ENCODE measurements at places on chromosomes 12 and 14.
A peak's percentile ranks its signal among the peaks of the same experiment; 100 is the strongest.

- no peak for DNase-seq
These were observed 17.2 kb downstream of the RILPL1 start for GRCh38 chr12:123516216-123516780.

- no peak for DNase-seq
These were observed at the start of gene ITGA7 for GRCh38 chr12:55707841-55708694. ITGA7 (minus strand) TSS chr12:55707904; CDS start chr12:55707682, 222 bp downstream.

- DNase-seq: no peak
These were observed 149.1 kb upstream of the RGS6 start for GRCh38 chr14:71783088-71783487.

DNA sequence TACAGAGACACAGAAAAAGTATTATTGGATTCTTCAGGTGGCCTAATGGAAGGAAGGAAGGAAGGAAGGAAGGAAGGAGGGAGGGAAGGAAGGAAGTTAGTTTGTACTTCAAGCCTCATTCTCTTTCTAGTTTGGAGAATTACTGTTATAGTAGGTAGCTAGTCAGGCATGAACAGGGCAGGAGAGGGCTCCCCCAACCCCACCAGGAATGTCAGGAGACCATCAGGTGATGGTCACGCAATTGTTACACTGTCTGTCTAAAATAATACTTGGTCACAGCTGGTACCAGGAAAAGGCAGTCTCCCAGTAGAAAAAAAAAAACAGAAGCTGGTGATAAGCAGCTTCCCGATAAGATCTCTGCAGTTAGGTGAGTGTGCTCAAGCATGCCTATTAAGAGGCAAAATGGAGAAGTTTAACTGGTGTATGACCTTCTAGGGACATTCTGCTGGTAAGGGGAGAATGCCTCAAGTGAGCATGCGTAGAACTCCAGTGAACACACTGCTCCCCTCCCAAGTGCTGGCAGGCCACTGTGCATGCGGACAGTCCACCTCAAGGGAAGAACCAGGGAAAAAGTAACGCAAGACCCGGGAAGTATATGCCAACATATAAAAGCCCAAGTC lies 358.4 kb upstream of the SOX5 start:
- DNase-seq: peak; percentile 40

- DNase-seq: no peak
These were observed 98.9 kb downstream of the DENND5B start for GRCh38 chr12:31491841-31492598.

DNA sequence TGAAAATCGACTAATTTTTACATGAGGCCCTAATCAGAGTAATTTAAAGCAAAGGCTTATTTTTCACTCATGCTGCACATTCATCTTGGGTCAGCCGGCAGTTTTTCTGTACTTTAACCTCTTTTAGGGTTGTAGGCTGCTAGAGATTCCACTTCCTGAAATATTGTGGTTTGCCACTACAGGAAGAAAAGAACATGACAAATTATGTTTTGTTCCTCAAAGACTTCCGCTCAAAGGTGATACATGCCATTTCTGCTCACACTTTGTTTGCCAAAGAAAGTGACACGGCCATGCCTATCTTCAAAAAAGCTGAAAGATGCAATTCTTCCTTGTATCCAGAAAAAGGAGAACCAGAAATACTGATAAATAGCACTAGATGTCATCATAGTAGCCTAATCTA lies 183.4 kb upstream of the PPFIA2 start:
- DNase-seq: peak; percentile 72

DNA sequence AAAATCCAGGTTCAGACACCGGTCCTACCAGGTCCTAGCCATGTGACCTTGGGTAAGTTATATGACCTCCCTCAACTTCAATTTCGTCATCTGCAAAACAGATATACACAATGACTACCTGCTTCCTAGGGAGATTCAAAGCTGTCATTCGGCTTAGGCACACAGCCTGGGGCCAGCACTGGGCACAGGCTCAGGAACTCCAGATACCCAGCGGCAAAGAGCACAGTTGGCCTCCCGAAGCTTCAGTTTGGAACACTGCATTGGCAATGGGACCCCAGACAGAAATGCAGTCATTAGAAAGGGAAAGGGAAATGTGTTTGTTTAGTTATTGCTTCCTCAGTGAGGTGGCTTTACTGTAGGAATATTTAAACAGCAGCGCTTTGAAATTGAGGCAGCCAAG lies 11.4 kb downstream of the PLEKHG6 start:
- DNase-seq: no peak

DNA sequence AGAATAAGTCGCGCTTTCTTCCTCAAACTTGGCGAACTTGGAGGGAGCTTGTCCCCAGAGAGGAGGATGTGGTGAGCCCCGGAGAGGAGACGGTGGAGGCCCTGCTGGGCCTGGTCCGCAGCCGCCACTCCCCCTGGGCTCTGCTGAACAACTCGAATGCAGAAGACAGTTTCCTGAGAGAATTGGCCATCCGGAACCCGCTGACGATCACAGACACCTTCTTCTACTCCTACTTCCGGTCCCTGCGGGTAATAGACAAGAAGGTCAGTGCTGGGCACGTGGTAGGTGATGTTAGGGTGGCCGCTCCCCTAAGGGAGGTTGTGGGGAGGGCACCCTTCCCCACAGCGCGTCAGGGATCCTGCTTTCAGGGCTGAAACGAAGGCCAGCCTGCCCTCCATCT lies 1.6 kb downstream of the LRRC43 start:
- DNase-seq: no peak

DNA sequence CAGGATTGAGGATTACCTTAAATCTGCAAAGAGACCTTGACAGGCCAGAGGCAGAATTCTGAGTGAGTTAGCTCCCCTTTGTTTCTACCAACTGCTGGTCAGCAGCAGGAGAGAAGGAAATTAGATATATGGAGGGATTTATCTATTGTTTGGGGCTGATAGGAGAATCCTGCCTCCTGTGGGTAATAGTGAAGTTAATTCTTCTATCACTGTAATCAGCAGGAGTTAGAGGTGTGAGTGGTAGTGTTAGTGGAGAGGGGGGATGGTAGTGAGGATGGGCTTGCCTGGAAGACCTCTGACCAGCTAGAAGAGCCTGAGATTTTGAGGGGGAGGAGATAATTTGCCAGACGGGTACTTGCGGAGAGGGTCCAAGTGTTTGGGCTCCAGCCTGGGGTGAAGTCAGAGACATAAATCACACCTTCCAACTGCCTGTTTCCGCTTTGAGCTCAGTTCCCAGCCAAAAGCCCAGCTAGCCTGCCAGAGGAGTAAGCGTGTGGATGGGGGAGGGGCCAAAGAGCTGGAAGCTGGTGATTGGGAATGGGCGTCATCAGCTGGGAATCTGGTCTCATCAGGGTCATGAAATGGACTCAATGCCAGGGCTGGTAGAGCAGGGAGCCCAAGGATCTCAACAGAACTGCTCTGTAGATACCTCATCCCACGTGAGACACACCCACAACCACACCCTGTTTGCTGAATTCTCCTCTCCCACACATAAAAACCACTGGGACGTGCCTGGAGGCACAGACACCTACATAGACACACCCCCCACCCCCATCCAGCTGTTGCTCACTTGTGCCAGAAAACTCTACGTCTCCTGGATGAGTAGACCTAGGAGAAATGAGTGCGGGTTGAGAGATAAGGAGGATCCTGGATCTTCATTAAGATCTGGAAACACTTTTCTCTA lies 13.1 kb upstream of the ITGA5 start:
- DNase-seq: peak; percentile 43

GRCh38 chr12:104219361-104219892 lies 3.8 kb downstream of the TXNRD1 start:
- DNase-seq: peak; percentile 79

Data from OCI-M1 (cell line).